ENCODE measurements at places on chromosomes 6 and 20.

GRCh38 chr6:84977363-84977705, 212.9 kb upstream of the TBX18 start:
- DNase-seq: no peak

GRCh38 chr6:12527339-12527738, 189.2 kb upstream of the PHACTR1 start:
- no peak for DNase-seq

DNA sequence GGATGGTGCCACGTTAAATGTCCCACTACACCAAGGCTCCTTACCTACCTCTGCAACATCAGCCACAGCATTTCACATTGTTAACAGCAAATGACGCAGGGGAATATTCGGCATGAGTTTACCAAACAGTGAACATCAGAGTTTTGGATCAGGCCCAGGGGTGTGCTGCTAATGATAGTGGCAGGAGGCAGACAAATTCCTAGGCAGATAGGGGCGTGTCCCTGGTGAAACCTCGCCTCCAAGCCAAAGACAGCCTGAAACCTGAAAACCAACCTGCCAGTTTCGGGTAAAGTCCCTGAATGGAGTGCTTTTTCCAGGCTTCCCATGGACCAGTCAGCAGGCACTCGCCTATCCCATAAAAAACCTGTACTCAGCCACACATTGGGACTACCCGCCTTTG, 133.6 kb downstream of the SH3BGRL2 start:
- DNase-seq: no peak

DNA sequence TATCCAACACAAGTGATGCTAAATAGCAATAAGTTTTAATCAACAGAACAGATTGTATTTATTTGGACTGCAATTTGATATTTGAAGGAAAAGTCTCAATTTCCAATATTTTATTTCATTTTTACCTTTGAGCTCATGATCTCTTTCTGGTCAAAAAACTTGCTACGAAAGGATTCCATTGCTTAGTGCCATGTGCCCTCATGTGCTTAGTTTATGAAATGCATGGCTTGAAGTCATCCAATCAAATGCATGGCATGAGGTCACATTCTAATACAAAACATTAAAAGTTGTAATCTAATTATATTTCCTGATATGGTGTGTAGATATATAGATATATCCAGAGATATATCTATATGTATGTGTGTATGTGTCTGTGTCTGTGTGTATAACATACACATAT, 321.2 kb upstream of the ADGRB3 start:
- no peak for DNase-seq

- DNase-seq: no peak
Measured at GRCh38 chr6:160408528-160408927, 60.4 kb downstream of the SLC22A3 start.

GRCh38 chr6:127475823-127476176, 16.6 kb upstream of the KIAA0408 start:
- DNase-seq: no peak

DNA sequence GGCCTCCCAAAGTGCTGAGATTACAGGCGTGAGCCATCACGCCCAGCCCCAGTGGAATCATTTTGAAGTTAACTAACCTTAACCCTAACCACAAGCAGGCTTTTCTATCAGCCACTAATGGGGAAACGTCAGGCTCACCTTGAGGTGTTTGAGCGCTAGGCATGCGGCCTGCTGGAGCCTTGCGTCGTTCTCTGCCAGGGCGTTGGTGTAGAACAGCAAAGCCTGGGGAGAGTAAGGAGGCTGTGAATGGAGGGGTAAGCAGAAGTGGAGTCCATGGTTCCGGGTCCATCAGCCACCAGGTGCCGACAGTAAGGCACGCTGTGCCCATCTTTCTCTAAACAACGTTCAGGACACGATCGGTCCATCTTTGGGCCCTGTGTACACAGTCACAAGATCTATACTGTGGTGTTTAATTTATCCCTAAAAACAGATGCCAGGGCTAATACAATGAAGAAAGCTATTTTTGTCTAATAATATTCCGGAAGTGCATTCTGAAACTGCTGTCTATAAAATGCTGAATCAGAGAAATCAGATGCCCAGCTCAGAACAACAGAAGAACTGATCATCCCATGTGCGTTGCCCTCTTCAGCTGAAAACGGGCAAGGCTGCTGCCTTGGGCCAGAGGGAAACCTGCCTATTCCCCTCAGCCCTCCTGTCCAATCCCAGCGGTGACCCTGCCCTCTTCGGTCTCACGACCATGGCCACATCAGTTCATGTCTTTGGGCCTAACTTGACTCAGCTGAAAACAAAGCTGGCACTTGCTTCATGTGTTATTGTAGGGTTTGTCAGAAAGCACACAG, 79.6 kb downstream of the PTPN1 start:
- no peak for DNase-seq

DNA sequence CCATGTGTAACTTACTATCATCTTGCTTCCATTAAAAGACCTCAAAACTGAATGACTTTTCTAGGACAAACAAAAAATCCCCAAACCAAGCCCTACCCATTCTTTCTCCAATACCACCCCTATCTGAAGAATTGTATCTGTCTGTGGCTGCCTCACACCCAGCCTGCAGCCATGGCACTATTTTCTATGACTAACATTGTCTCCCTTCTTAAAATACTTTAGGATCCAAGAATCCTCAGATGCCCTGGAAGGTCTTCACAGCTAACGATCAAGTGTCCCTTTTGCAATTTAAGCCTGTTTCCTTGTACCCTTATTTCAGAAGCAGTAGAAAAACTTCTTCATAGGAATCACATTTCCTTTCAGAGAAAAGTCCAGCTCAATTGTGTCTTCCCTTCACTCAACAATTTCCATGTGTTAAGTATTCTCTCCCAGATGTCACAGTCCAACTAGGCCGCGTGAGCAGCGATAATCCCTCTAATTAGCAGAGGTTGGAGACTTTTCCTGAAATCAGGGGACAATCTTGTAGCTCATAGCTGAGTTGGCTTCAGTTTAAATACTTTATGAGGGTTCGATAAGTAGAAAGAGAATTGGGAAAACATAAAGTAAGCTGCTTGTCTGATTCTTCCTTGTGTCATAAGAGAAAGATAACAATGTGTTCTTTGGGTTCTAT, 5.2 kb upstream of the MEP1A start:
- no peak for DNase-seq

- no peak for DNase-seq
Measured at GRCh38 chr20:53943522-53944291, 126.7 kb downstream of the BCAS1 start.

GRCh38 chr6:88133718-88134117, 32.4 kb downstream of the CNR1 start:
- no peak for DNase-seq

DNA sequence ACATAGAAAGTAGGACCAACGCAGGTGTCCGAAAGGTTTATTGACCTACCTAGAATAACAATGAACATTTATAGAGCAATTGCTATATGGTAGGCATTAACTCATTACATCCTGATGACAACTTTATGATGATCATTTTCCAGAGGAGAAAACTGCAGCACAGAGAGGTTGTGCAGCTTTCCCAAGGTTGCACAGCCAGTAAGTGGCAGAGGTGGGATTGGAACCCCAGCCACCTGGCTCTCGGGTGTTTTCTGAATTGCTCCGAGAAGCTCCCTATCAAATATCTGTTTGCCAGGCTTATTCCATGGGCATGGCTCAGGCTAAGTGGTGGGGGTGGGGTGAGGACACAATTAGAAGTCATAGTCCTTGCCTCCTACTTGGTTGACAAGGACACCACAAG, 24.1 kb upstream of the NFATC2 start:
- no peak for DNase-seq

DNA sequence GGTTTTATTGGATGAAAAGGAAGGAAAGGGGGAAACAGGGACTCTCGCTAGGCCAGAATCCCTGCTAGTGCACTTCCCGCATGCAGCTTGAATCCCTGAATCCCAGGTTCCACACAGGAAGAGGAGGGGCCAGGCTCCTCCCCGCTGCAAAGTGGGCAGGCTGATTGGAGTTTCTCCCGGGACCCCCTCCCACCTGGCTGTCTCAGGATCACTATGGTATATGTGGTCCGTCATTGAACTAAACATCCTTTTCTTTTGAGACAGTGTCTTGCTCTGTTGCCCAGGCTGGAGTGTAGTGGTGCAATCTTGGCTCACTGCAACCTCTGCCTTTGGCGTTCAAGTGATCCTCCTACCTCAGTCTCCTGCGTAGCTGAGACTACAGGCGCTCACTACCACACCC, 70.7 kb downstream of the FAM50B start:
- DNase-seq: no peak

GRCh38 chr6:111806561-111807497, 66.4 kb downstream of the FYN start:
- no peak for DNase-seq

DNA sequence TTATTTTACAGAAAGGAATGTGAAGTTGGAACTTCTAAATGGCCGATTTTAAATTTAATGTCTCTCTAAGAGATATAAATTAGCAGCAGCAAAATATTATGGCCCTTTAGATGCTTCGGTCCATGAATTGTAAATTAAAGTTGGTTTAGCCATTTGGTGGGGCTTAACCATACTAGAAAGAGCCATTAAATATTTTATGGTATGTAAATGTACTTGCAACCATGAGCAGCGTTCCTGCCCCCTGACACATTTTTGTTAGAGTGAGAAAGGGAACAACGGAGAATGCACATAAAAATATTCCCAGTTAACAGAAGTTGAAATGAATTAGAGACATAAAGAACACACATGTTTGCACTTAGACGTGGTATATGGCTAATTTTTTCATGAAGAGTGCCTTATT, 237.9 kb downstream of the MYLK4 start:
- no peak for DNase-seq

DNA sequence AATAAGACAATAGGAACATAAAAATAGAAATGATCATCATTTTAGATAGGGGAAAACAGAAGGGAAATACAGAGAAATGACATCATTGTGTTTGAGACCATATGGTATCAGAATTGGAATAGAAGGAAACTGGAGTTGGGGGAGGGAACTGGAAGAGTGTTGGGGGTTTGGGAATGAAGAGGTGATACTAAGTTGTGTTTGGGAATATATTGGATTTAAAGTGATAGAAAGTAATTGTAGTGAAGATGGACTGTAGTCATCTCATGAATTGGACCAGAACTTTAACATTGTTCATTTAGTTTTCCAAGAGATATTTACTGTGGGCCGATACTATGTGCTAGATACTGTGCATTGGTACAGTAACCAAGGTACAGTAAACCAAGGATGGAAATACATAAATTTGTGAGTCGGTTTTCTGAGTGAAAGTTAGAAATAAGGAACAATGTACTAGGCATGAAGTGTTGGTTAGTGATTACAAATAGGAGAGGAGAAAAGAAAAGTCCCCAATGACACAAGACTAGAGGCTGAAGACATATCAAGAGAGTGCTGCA, 32.3 kb downstream of the KCNQ5 start:
- no peak for DNase-seq

- no peak for DNase-seq
Measured at GRCh38 chr20:20060234-20060998, 8.1 kb downstream of the CFAP61 start.

GRCh38 chr6:128241216-128241615, 279.2 kb downstream of the PTPRK start:
- DNase-seq: no peak

- DNase-seq: no peak
Measured at GRCh38 chr6:73339340-73339739, 14.7 kb downstream of the DPPA5 start.

- no peak for DNase-seq
Measured at GRCh38 chr6:100267721-100268123, 197.0 kb downstream of the SIM1 start.

- no peak for DNase-seq
Measured at GRCh38 chr6:168106633-168107005, 27.6 kb upstream of the FRMD1 start.

DNA sequence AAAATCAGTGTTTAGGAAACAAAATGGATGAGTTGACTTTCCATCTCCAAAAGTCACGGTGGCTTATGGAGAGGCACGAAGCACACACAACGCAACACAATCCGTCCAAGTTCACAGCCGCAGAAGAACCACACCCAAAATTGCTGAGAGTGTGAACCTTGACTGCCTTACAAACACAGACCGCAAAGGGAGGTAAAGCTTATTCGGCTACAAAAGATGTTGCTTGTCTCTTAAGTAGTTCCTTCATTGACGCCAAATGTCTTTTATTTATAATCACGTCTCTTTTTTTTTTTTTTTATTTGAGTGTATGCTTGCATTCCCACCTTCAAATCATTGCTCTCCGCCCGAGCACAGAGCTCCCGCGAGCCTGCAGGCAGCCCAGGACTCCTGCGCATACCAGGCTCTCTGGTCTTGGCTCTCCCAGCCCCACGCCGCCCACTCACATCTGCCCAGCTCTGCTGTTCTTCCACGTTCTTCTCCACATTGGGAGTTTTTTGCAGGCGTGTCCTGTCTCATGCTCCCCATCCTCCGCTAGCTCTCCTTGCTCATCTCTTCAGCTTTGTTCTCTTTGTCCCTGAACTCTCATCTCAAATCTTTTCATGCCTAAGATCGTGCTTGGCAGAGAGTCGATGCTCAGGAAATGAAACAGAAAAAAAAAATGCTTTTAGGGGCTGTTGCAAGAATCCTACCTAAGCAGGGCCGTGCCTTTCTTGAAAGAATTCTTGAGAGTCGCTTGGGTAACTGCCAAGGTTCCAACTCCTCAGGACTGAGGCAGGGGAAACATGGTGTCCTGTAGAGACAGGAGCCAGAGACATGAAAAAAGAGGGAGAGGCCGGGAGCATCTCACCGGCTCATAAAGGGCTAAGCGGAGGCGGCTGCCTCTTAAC, 25.8 kb downstream of the LY86 start:
- DNase-seq: no peak

Data from stimulated activated CD8-positive, alpha-beta memory T cell treated with anti-CD3 and anti-CD28 coated beads, Interleukin-15, amount 100 ng/mL, for 48 hours (primary cell).